ENCODE measurements at places on chromosomes 6 and 20. TPM values are rescaled to one million over a fixed set of nuclear protein-coding genes. Genes with fewer than 3 reads are reported as not detected.
A peak's percentile ranks its signal among the peaks of the same experiment; 100 is the strongest.

- no peaks in the 10 kb centered on the region for H3K27me3 ChIP-seq
- no peaks in the 10 kb centered on the region for H3K4me1 ChIP-seq
- DNase-seq = no peak
Measured at GRCh38 chr6:56168596-56168995, 78.8 kb downstream of the COL21A1 start.

GRCh38 chr20:54736421-54736820 is 261.0 kb downstream of the DOK5 start:
- H3K36me3 ChIP-seq = no peaks in the 10 kb centered on the region
- no peaks in the 10 kb centered on the region for H3K27me3 ChIP-seq
- DNase-seq = no peak
- H3K4me3 ChIP-seq = no peak overlapping the region
- H3K27ac ChIP-seq = no peak overlapping the region
- no peaks in the 10 kb centered on the region for H3K4me1 ChIP-seq

DNA sequence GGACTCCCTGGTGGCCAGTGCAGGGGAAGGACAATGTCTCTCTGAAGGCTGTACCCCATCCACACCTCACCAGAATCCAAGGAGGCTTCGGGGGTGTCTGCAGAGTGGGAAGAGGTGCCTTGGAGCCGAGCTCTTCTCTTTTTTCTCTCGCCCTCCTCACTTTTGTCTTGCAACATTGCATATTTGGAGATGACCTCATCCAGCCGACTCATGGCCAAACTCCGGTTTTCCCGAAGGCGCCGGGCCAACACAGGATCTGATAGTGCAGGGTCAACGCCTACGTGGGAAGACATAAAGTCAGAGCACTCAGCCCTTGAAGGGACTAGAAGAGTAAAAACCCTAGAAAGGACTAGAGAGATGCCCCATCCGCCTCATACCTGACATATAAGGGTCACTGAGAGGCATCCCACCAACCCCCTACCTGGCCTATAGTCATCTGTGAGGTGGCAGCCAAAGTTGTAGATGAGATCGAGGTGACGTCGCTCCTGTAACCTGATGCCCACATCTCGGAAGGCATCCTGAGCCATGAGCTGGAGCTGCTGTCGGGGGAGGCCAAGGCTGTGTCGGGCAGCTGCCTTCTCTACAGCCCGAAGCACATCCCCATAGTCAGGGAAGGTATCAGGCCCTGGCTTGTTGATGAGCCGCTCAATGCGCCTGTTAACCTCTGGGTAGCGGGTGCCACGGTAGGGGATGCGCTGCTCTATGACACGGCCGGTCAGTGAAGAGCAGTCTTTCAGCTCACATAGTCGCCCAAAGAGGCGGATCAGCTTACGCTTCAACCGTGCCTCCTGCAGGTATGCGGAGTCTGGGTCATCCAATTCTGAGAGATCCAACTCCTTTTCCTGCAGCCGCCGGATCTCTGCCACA is 3.0 kb upstream of the ZBTB22 start:
- no peaks in the 10 kb centered on the region for H3K27me3 ChIP-seq
- no peak overlapping the region for H3K27ac ChIP-seq

GINS1 gene
- 2.2 TPM for total RNA-seq

- H3K4me1 ChIP-seq = no peaks in the 10 kb centered on the region
- no peaks in the 10 kb centered on the region for H3K27me3 ChIP-seq
- no peak overlapping the region for H3K27ac ChIP-seq
- no peaks in the 10 kb centered on the region for H3K36me3 ChIP-seq
- no peak overlapping the region for H3K4me3 ChIP-seq
Measured at GRCh38 chr6:37680668-37681067, 17.0 kb downstream of the MDGA1 start.

- H3K4me1 ChIP-seq = no peaks in the 10 kb centered on the region
- no peak for DNase-seq
- no peak overlapping the region for H3K4me3 ChIP-seq
- H3K27ac ChIP-seq = no peak overlapping the region
- no peaks in the 10 kb centered on the region for H3K36me3 ChIP-seq
Measured at GRCh38 chr6:12261502-12261901, 28.7 kb upstream of the EDN1 start.

DNA sequence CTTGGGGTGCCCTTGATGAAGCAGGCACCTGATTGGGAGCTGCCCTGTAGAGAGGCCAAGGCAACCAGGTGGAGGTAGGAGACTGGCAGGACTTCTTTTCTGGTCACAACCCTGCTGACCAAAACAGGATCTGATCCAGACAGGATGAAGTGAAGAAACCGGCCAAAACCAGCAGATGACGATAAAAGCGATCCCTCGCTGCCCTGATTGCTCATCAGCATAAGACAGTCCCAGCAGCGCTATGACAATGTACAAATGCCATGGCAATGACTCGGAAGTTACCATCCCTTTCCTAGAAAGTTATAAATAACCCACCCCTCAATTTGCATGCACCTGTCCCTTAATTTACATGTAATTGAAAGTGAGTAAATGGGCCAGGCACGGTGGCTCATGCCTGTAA is 88.4 kb upstream of the PDE10A start:
- H3K36me3 ChIP-seq = no peaks in the 10 kb centered on the region
- no peak overlapping the region for H3K27ac ChIP-seq
- H3K4me1 ChIP-seq = no peaks in the 10 kb centered on the region
- H3K4me3 ChIP-seq = no peak overlapping the region
- H3K27me3 ChIP-seq = no peaks in the 10 kb centered on the region

- DNase-seq = no peak
- no peaks in the 10 kb centered on the region for H3K4me1 ChIP-seq
- H3K27ac ChIP-seq = no peak overlapping the region
- no peaks in the 10 kb centered on the region for H3K36me3 ChIP-seq
Measured at GRCh38 chr6:115887891-115888290, 172.8 kb downstream of the FRK start.

- H3K27ac ChIP-seq = no peak overlapping the region
- H3K4me3 ChIP-seq = no peak overlapping the region
- no peaks in the 10 kb centered on the region for H3K4me1 ChIP-seq
- no peaks in the 10 kb centered on the region for H3K36me3 ChIP-seq
Measured at GRCh38 chr20:36399147-36399968, 93.2 kb downstream of the DLGAP4 start.

DNA sequence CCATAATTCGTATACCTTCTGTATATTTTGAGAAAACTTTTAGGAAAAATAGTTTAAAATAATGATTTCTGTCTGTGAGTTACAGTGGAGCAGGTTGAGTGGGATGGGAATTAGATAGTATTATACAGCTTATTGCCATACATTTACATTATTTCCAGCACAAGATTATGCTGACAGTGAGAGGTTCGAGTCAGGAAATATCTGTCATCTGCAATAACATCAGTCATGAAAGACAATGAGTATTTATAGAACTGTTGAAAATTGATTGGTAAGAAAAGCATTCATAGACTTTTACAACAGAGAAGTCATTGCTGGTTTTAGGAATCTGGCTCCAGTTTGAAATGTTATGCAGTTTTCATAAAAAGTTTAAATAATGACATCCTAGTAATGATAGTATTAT is 45.9 kb downstream of the FAM135A start:
- no peaks in the 10 kb centered on the region for H3K4me1 ChIP-seq
- H3K27me3 ChIP-seq = no peaks in the 10 kb centered on the region
- H3K27ac ChIP-seq = no peak overlapping the region
- no peak for DNase-seq
- no peaks in the 10 kb centered on the region for H3K36me3 ChIP-seq
- no peak overlapping the region for H3K4me3 ChIP-seq

- H3K36me3 ChIP-seq = no peaks in the 10 kb centered on the region
- H3K27me3 ChIP-seq = no peaks in the 10 kb centered on the region
- DNase-seq = no peak
- no peaks in the 10 kb centered on the region for H3K4me1 ChIP-seq
- no peak overlapping the region for H3K4me3 ChIP-seq
Measured at GRCh38 chr6:80442366-80442765, 335.9 kb downstream of the BCKDHB start.

RPS6KA2 gene
- 44.3 TPM for total RNA-seq

DNA sequence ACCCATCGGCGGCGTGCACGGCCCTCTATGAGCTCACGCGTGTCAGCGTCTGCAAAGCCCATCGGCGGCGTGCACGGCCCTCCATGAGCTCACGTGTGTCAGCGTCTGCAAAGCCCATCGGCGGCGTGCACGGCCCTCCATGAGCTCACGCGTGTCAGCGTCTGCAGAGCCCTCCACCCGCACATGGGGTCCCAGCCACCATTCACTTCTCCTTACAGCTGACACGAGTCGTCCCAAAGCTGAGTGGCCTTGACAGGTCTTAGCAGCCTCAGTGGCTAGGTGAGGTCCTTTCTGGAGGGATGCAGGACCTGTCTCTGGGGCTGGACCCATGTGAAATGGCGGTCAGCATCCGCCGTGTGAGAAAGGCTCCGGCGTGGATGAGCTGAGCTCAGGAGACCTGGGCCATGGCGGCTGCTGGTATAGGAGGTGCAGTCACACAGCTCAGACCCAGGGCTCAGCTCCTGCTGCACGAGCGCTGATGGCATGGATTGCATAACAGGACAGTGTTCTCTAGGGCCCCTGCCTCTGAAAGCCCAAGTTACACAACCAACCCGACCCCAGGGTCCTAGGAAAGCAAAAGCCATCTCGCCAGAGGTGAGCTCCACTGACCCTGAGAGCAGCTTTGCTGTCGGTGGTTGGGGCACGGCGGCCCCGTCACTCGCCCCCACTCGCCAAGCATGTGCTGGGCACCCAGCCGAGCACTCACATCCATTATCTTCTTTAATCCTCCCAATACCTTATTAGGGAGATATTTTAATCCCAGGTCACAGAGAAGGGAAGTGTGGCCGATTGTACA is 38.9 kb downstream of the DLL1 start:
- H3K27ac ChIP-seq = peak overlapping the region; percentile 30
- DNase-seq = no peak
- H3K4me3 ChIP-seq = no peak overlapping the region
- no peaks in the 10 kb centered on the region for H3K36me3 ChIP-seq
- H3K27me3 ChIP-seq = no peaks in the 10 kb centered on the region

RSPO4 gene
- 1.8 TPM for total RNA-seq

Data from prostate gland (tissue), 2 donors.